ENCODE measurements at places on chromosomes 4 and X.

GRCh38 chr4:111174331-111174730, 551.5 kb upstream of the PITX2 start:
- DNase-seq, result no peak

DNA sequence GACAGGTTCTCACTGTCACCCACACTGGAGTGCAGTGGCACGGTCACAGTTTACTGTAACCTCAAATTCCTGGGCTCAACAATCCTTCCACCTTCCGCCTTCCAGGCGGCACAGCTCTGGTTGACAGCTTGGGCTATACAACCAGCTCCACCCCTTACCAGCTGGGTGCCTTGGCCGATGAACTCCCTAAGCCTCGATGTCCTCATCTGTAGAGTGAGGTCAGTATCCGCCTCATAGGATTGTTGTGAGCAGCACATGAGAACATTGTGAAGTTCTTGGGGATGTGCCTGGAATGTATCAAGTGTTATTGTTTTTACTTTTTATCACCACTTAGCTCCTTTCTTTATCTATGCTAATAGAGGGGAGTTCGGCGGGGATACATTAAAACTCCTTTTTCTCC, 23.3 kb downstream of the UCHL1 start:
- no peak for DNase-seq

GRCh38 chrX:70437011-70437410, 7.6 kb upstream of the DLG3 start:
- no peak for DNase-seq

DNA sequence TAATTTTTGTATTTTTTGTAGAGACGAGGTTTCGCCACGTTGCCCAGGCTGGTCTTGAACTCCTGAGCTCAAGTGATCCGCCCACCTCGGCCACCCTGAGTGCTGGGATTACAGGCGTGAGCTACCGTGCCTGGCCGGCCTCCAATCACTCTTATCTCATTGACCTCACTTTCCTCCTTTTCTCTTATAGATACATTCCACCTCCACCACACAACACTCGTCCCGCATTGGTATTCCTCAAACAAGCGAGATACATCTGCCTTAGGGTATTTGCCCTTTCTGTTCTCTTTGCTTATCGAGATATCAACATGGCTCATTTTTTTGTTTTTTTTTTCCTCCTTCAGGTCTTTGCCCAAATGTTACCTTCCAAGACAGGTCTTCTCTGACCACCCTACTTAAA, 1.8 kb upstream of the PRPS1 start:
- DNase-seq, result no peak

DNA sequence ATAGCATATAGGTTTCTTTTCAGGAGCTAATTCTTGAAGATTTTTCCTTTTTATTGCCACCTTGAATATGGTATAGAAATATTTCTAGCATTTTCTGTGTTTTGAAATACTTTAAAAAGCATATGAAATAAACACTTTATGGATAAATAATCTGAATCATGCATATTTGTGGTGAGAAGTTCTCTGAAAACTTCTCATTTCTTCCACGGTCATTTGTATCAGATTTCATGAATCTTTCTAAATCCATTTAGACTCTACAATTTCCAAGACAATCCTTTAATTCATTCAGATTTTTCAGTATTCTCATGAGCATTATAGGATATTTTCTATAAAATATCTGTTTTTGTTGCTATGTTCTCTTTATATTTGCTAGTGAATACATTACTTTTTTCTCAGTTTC, 16.2 kb upstream of the CA5B start:
- DNase-seq, result no peak

DNA sequence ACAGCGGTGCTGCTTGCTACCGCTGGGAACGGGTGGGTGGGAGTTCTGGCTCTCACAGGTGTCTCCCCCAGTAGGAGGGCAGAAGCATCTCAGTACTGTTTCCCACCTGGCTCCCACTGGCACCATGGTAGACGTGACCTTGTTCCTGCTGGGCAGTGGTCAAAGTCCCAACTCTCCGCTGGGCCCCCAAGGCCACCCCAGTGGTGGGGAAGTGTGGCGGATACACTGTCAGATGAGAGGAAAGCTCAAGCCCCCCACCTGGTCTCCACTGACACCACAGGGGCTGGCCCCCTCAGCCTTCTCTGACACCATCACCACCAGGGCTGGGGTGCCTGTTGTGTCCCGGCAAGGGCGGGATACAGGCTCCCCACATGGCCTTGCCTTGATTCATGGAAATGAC, 24.6 kb downstream of the LETM1 start:
- DNase-seq, result no peak

DNA sequence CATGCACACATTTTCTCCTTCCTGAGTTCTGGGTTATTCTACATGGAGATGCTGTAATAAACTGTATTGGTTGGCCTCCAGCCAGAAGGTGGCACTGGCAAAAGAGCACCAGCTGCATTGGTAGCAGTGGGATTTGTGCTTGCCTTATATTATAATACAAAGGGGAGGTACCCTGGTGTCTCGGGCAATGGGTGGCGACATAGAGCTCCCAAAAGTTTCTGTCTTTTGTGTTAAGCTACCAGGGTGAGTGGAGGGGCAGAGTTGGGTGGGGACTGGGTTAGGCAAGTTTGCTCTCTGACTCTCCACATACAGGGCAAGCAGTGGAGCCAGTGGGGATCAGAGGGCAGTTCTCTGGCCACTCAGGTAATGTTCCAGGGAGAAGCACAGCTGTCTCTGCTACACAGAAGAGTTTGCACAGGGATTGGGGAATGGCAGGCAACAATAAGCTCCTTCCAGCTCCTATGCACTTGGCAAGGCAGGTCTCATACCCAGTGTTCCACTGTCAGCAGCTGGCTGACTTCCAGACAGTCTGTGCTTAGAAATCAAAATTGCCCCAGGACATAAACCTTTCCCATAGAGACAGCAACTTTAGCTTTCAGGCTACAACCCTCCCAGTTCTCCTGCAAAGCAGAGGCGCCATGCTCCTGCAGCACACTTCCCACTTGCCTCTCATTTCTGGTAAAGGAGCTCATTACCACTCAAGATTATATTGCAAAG, 463.9 kb upstream of the PCDH7 start:
- no peak for DNase-seq

- DNase-seq, result no peak
Measured at GRCh38 chr4:40160258-40160657, 36.6 kb upstream of the RHOH start.

- DNase-seq, result no peak
Measured at GRCh38 chr4:111433441-111433840, 711.8 kb upstream of the FAM241A start.

DNA sequence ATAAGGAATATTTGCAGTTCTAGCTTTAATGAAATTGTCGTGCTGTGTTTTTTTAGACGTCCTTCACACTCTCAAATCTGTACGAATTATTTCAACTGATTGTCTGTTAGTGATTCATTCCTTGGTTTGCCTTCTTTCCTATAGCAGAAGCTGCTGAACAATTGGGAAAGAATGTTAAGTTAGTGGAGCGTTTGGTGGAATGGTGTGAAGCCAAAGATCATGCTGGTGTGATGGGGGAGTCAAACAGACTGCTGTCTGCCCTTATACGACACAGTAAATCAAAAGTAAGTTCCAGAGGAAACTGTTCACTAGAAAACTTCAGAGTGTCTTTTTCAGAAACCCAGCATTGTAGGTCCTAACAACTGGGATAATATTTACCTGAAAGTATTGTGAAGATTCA, 159.9 kb downstream of the RAP1GDS1 start:
- DNase-seq, result no peak

GRCh38 chr4:184598753-184599491, 50.3 kb downstream of the CASP3 start:
- DNase-seq, result no peak

- no peak for DNase-seq
Measured at GRCh38 chrX:20393944-20394343, 127.2 kb upstream of the RPS6KA3 start.

DNA sequence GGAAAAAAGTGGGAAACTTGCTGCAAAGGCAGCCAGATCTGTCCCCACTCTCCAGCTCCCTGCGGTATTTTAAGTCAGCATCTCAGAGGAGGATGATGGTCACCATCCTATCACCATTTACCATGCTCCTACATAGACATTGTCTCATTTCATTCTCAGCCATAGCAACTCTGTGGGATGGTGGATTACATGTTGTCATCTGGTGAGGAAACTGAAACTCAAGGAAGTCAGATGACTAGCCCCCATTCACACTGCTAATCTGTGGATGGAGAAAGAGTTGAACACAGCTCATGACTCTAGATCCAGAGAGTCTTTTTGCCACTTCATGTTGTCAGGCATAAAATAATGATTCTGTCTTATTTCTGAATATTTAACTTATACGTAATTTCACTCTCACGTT, 323.5 kb downstream of the PTTG2 start:
- no peak for DNase-seq

DNA sequence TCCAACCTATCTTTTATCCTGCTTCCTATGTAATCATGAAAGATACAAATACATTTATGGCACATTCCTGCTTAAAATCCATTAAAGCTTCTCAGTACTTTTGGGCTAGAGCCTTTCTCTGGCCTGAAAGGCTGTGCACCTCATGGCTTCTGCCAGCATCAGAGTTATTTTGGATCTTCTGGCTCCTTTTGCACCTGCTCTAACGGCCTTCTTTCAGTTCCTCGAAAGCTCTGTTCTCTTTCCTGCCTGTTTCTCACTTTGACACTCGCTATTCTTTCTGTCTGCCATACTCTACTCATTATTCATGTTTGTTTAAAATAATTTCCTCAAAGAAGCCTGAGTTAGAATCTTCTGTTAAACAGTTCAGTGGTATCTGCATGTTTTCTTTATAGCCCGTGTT, 86.0 kb downstream of the LRP2BP start:
- DNase-seq, result no peak

DNA sequence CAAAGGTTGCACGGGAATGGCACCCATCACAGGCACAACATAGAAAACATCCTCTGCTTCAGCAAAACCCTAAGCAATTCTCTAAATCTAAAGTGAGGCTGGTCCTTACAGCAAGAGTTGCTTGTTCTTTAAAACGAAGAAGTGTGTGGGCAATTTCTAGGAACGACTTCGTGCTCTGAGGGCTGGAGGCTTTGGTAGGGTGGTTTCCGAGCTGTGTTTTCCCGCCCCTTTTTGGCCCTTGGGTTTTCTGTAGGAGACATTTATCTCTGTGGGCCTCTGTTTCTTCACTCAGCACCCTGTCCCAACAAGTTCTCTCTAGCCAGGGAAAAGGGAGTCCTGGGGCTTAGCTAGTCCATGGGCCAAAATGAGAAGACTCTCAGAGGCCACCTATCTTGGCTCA, 84.2 kb downstream of the SLC2A9 start:
- DNase-seq, result no peak

DNA sequence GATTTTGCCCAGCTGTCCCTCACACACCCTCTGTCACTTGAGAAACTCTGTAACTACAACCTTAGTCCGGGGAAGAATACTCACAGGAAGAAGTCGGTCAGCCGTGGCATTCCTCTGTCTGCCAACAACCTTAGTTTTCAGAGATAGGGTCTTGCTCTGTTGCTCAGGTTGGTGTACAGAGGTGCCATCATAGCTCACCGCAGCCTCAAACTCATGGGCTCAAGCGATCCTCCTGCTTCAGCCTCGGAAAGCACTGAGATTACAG, 12.2 kb upstream of the SPCS3 start:
- DNase-seq, result no peak

- no peak for DNase-seq
Measured at GRCh38 chrX:129961180-129962083, 21.0 kb upstream of the BCORL1 start.

DNA sequence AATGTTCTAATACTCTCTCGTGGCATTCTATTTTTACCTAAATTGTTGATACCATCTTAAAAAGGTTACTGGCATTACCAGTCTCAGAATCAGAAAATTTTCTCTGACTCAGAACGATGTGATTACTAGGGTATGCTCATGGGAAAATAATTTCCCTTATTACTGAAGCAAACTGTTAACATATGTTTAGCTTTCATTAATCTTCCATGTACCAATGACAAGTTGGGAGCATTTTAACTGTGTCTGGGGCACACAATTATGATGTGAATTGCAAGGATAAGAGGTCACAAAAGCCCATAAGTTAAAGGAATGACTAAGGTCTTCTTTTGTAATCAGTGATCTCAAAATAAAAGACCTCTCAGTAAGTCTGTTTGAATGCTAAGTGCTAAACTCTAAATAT, 1254.6 kb downstream of the PCDH18 start:
- DNase-seq, result no peak

- DNase-seq, result no peak
Measured at GRCh38 chr4:20331642-20332041, 79.9 kb downstream of the SLIT2 start.

- no peak for DNase-seq
Measured at GRCh38 chr4:37687194-37687562, 1.0 kb upstream of the RELL1 start.

GRCh38 chrX:16587836-16588235, 62.1 kb upstream of the S100G start:
- DNase-seq, result no peak

GRCh38 chr4:178280362-178280761, 838.1 kb upstream of the AGA start:
- DNase-seq, result no peak

DNA sequence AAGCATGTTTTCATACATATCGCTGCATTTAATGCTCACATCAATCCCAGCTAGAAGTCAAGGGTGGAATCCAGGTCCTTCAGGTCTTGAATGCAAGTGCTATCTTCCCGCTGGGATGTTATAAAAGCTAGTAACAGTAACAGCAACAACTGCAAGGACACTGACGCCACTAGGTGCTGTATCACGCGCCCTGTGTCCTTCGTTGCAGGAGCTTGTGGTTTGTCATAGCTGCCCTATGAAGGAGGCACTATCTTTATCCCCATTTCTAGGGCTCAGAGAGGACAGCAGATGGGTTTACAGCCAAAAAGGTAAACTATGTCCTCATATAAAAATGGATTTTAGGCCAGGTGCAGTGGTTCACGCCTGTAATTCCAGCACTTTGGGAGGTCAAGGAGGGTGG, 202.9 kb downstream of the NSUN7 start:
- no peak for DNase-seq

GRCh38 chr4:66123831-66124413, 453.6 kb upstream of the EPHA5 start:
- no peak for DNase-seq

DNA sequence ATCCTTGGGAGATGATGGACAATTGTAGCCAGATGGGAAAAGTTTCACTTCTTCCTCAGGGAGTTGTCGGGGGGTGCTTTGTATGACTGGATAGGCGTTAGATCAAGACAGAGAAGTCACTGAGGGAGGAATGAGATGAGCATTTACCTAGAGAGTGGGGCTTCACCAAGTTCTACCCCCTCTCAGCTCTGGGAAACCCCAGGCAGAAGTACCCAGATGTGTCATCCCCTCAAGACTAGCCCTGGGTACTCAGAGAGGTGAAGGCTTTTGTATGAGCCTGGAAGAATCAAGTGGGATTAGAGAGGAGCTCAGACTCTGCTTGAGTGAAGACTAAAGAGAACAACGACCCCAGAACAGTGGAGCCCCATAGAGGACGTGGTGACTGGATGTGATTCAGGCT, 1.9 kb downstream of the MAGEB1 start:
- no peak for DNase-seq

GRCh38 chr4:138697851-138698250, 317.7 kb upstream of the NOCT start:
- DNase-seq, result no peak

GRCh38 chr4:100690812-100691211, 173.0 kb upstream of the EMCN start:
- DNase-seq, result no peak

- no peak for DNase-seq
Measured at GRCh38 chrX:42837101-42837726, 59.3 kb upstream of the PPP1R2C start.

- DNase-seq, result no peak
Measured at GRCh38 chrX:119071381-119071780, 1.4 kb upstream of the CT47C1 start.
